Caco-2 (cell line): ENCODE measurements at places on chromosomes 7 and 10. TPM values are rescaled to one million over a fixed set of nuclear protein-coding genes. Genes with fewer than 3 reads are reported as not detected.

RBP3 gene
- total RNA-seq: not detected in 2 replicates

MALRD1 gene
- total RNA-seq: 8.2 and 9.8 TPM in 2 replicates

SCART1 gene
- total RNA-seq: 0.70 and 0.73 TPM in 2 replicates

IL2RA gene
- not detected in 2 replicates for total RNA-seq

PPP1R3A gene
- not detected in 2 replicates for total RNA-seq

SPDYE16 gene
- 0.34 and 0.44 TPM in 2 replicates for total RNA-seq

ABCB1 gene
- total RNA-seq: 34.6 and 37.3 TPM in 2 replicates

DNA sequence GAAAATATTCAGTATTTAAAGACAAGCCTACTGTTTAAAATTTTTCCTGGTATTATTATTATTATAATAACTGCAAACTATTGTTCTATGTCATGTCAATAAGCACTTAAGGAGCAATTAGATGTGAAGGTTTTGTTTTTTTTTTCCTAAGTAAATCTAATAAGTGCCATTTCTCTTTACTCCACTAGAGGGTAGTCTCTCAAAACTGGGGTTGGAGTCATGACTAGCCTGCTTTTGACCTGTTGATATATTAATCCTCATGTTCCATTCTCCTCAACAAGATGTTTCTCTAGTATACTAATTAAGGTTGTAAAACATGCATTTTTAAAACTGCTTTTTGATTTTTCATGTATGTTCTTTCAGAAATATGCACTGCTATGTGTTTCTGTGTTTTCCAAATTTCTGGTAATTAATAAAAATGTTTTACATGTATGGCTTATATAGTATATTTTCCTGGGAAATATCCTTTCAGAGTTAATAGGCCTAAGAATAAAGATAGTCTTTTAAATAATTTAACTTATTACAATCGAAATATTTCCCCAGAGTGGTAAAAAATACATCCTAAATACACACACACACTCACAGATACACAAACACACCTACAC, 1.0 kb upstream of the LRRN3 start:
- no peak for DNase-seq

- DNase-seq: no peak
These were observed 52.5 kb upstream of the PPP2R2D start for GRCh38 chr10:131848296-131848695.

DNA sequence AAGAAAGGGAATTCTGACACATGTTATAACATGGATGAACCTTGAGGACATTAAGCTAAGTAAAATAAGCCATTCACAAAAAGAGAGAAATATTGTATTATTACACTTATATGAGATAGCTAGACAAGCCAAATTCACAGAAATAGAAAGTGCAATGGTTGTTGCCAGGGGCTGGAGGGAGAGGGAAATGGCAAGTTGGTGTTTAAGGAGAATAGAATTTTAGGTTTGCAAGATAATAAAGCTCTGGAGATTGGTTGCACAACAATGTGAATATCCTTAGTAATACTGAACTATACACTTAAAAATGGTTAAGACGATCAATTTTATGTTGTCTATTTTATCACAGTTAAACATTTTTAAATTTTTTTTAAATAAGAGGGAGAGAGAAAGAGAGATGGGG, 25.0 kb upstream of the ADD3 start:
- no peak for DNase-seq

- no peak for DNase-seq
These were observed 4.0 kb downstream of the ARHGAP22 start for GRCh38 chr10:48600645-48601505.

DNA sequence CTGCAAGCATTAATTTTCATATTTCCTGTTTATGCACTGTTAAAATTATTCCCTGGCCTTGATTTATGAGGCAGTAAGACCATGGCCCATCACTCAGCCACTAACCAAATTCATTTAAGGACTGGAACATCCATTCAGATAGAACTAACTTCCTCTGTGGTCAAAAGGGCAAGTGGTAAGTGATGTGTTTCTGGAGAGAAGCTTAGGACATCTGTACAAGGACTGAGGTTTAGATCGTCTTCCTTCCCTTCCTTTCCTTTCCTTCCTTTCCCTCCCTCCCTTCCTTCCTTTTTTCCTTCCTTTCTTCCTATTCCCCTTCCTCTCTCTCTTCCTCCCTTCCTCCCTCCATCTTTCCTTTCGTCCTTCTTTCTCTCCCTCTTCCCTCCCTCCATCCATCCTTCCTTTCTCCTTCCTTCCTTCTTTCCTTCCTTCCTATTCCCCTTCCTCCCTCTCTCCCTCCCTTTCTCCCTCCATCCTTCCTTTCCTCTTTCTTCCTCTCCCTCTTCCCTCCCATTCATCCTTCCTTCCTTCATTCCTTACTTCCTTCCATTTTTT, 1019.4 kb downstream of the TYW1 start:
- DNase-seq: no peak

- no peak for DNase-seq
These were observed 515.8 kb upstream of the AKR1E2 start for GRCh38 chr10:4310172-4310571.

GRCh38 chr7:19561121-19561805, 147.6 kb downstream of the POLR1F start:
- no peak for DNase-seq

GRCh38 chr7:85030893-85031292, 156.0 kb downstream of the SEMA3D start:
- DNase-seq: no peak

- no peak for DNase-seq
These were observed 14.0 kb downstream of the KIAA1549 start for GRCh38 chr7:138967159-138967558.

DNA sequence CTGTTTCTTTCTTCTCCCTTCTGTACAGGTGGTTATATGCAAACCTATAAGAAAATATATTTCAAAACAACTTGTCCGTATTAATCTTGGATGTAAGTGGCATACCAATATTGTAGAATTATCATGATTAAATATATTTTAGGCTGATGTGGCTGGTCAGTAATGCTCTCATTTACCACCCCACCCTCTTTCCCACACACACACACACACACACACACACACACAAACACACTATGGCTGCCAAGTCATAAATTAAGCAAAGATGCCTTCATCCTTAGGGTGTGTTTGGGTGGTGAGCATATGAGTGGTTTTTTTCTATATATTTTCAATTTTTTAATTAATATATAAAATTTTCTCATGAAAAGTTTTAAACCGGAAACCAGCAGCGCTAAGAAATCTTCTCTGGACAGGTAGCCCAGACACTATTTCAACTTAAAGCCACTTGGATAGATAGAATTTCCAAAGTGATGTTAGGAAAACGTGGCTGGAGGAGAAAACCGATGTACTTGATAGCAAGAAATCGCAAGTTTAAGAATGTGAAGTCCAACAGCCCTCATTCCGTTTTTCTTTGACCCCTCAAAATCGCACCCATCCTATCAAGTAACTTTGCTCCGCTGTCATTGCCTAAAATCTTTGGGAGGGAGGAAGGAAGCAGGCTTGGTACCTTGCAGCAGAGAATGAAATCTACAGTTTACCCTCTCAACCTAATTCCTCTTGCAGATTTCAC, 171.7 kb downstream of the FAM107B start:
- DNase-seq: no peak

- DNase-seq: no peak
These were observed 26.1 kb upstream of the ITGB1 start for GRCh38 chr10:32984003-32984600.

- no peak for DNase-seq
These were observed 38.3 kb upstream of the BTBD16 start for GRCh38 chr10:122232769-122233168.

DNA sequence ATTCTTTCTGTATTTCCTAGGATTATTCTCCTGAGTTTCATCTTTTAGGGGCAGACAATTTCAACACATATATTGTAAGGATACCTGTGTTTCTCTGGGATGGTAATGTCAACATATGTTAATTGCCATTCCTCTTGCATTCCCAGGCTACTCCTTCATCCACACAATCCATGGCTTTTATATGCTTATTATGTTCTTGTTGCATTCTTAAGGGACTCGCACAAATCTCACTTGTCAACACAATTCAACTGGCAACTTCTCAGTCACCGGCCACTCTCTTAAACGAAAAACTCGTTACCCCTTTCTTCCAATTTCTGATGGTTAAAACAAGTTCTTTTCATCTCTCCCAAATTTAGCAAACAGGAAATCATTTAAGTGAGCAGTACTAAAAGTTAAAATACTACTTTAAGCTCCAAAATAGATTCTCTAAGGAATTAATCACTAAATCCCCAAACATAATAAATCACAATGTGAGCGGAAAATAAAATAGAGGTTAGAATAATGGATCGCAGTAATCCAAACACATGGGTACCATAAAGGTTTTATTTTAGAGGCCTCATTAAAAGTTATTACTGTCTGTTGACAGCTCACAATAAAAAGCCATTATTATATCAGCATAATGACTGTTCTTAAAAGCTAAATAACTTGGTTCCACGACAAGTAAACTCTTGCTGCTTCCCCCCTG, 223.2 kb downstream of the ELMO1 start:
- no peak for DNase-seq

DNA sequence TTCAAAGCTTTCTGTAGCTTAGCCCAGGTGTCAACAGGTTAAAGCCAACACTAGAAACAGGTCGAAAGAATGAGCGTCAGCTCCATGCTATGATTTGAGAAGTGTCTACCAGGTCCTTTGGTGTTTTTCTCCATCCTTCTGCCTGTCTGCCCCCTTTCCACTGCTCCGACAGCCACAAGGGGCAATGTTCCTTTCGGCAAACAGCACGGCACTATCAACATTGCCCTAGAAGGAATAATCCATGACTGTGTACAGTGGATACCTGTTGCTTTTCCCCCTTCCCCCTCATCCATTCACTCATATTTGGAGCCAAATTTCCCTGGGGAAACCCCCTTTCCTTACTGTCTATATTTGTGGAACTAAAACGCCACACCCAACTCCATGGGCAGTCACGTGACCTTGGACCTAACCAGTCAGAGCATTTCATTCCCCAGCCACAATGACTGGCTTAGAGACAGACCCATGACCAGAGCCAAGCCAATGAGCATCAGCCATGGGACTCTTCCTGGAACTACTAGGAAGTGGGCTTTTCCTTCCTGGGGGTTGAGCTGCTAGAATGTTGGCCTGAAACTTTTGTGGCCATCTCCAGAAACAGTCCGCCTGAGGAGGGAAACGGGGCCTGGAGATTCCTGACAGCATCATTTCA, 51.5 kb downstream of the AFAP1L2 start:
- no peak for DNase-seq

DNA sequence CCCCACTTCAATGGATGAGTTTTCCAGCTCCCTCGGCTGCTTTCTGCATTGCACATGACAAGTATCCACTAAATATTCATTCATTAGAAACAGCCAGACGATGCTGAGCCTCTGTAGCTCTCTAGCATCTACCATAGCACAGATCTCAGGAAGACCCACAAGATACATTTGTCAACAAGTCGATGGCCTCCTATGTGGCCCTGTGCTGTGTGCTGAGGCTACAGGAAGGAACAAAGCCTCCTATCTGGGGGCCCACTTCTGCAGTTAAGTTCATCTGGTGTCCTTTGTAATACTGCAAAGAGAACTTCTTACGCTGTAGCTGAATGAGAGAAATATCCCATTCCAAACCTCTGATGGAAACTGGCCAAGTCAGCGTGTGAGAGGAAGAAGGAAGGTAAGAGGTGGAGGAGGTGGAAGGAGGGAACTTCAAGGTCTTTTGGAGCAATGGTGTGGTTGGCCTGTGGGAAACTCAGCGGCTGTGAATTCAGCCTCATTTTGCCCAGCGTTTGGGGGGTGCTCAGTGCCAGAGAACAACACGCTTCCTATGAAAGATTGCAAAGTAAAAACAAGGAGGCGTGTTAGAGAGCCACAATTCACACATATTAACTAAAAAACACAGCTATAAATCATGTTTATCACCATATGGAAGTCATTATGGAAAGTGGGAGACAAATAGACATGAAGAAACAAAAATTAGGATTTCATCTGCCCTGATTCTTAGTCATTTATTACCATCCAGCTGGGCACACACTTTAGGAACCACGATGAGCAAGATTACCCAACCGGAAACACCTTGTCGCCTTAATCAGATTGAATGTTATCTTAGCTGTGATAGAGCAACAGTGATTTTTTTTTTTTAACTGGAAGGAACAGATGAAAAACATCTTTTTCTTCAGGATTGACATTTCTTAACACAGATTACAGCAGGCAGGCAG, 62.2 kb upstream of the USP6NL start:
- DNase-seq: no peak

DNA sequence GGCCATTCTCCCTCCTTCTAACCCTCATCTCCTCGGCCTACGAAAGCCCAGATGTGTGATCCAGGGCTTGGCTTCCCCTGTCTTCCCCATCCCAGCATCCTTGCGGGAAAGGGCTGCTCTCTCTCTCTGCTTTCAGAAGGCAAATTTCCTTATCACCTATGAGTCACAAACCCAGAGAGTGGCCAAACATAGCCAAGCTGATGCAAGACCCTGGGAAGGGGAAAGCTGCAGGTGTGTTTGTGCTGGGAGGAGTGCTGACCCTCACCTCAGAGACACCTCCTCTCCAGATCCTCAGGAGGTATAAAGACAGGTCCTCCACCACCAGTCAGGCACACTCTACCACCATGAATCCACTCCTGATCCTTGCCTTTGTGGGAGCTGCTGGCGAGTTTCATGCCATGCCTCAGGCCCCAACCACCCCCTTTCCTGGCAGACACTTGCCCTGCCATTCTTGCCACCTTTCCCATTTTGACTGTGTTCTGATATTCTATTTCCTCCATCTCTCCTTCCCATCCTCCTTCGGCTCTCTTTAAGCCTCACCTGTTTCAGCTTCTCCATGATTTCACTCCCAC, 10.6 kb upstream of the PRSS2 start:
- peak; percentile 83 for DNase-seq

DNA sequence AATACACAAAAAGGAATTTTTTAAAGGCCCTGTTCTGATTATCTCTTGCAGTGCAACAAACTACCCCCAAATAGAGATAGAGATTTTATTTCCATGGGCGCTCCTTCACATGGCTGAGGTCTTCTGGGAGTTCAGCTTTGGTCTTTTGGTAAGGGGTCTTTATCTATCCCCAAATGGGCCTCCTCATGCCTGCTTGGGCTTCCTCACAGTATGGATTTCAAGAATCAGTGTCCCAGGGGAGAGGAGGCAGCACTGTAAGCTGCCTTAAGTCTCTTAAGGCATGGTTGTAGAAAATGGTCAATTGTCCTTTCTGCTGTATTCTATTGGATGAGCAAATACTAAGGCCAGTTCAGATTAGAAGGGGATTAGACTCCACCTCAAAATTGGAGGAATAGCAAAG, 966.2 kb downstream of the TYW1 start:
- DNase-seq: no peak

DNA sequence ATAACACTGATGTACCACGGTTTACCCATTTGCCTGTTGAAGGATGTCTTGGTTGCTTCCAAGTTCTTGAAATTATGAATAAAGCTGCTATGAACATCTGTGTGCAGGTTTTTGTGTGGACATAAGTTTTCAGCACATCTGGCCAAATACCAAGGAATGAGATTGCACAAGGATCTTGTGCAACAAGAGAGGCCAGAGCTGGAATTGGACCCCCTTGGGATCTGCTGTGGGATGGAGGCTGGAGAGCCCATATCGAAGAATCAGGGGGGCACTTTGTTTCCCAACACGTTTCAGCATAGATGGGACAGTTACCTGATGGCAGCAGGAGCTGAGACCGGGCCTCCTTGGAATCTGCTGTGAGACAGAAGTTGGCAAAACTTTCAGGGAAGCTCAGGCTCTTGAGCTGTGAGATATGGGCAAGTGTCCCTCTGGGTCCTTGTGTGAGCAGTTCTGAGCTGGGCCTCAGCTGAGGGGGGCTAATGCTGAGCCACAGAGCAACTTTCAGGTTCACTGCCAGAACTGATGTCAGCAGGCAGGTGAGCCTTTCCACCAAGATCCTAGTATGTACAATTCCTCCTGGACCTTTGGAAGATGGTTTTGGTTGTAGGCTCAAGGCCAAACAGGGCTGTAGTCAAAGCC, 115.2 kb upstream of the RAB18 start:
- no peak for DNase-seq
